ENCODE measurements at places on chromosomes 6 and 20.

GRCh38 chr6:155001482-155001881, 6.4 kb downstream of the TIAM2 start:
- no peak for DNase-seq

DNA sequence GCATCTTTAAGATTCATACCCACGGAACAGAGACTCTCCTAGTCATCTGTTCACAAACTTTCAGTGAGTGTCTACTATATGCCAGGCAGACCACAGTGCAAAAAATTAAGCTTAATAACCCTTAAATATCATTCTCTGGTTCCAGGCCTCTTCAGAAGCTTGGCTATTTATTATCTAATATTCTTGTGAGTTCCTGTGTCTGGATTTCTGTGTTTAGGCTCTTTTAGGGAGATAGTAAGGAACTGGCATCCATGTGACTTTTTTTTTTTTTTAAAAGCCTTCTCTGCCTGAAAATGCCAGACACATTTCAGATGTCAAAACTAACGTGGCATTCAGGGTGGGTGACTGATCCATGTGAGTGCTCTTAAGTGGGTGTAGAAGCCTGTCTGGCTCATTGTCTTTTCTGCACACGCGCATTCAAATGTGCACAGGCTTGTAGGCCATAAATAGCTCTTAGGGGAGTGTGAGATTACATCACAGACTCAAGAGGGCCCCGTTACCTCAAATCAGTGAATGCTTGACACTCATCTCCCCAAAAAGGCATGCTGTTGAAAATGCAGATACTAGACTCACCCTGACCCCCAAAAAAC, 141.9 kb downstream of the GMPR start:
- no peak for DNase-seq

DNA sequence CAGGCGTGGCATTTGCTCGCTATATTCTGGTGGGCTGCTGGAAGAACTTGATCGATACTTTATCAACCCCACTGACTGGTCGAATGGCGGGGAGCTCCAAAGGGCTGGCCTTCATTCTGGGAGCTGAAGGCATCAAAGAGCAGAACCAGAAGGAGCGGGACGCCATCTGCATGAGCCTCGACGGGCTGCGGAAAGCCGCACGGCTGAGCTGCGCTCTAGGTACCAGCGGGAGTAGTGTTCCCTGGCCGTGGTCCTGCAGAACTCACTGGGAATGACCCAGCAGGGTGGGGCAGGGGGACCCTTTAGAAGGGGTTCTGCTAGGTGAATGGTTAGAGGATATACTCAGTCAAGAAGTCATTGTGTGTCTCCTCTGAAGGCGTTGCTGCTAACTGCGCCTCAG, 68.4 kb upstream of the PBOV1 start:
- DNase-seq = no peak

DNA sequence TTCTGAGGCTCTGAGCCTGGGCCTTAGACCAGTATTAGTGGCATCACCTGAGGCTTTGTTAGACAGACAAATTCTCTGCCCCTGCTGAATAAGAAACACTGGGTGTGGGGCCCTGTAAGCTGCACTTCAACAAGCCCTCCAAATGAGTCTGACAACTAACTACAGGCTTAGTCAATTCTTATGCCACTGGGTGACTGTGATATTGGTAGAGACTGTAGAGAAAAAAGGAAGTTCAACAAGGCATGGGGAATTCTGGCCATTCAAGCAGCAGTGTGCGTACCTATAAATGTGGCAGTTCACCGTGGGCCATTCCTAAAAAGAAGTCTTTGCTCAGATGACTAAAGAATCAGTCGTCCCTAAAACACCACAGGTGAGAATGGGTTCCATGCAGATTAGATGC, 82.7 kb downstream of the MDN1 start:
- no peak for DNase-seq

GRCh38 chr20:17896193-17896723, 72.3 kb downstream of the SNX5 start:
- DNase-seq = no peak

GRCh38 chr6:142856624-142857232, 88.2 kb downstream of the HIVEP2 start:
- DNase-seq = no peak

DNA sequence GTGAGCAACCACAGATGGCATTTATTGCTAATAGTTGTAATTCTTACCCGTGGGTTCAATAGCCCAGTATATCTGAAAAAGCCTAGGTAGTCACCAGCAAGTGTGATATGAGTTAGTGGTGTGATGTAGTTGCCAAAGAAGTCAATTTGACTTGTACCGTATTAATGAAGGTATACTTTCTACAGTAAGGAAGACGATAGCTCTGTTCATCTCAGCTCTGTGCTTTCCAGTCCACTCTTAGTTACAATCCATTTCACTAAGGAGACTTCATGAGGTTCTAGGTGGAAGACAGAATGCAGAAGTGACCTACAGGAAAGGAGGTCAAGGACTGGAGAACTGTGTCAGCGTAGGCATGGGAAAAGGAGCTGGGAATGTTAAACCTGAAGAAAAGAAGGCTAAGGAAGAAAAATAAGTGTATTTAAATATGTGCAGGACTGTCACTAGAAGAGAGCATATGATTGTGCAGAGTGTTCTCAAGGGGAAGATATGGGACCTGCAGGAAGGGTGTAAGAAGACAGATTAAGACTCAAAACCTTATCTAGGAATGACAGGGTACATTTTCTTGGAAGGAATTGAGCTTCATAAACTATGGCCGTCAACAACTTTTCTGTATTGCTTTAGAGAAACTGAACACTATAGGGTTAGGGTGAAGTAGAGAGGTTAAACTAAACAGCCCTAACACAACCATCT, 116.9 kb upstream of the SCGN start:
- DNase-seq = no peak

DNA sequence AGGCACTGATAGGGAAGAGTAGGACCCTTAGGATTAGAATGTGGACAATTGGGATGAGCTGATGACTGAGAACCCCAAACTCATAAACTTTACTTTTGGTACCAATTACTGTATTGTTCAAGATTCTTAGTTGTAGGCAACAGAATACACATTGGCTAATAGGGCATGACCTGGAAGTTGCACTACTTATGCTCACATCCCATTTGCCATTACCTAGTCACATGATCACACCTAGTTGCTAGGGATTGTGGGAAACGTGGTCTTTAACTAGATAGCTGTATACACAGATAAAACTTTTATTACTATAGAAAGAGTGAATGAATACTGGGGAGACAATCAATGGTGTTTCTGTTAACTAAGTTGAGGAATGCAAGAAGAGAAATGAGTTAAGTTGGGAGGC, 113.4 kb upstream of the AKIRIN2 start:
- no peak for DNase-seq

DNA sequence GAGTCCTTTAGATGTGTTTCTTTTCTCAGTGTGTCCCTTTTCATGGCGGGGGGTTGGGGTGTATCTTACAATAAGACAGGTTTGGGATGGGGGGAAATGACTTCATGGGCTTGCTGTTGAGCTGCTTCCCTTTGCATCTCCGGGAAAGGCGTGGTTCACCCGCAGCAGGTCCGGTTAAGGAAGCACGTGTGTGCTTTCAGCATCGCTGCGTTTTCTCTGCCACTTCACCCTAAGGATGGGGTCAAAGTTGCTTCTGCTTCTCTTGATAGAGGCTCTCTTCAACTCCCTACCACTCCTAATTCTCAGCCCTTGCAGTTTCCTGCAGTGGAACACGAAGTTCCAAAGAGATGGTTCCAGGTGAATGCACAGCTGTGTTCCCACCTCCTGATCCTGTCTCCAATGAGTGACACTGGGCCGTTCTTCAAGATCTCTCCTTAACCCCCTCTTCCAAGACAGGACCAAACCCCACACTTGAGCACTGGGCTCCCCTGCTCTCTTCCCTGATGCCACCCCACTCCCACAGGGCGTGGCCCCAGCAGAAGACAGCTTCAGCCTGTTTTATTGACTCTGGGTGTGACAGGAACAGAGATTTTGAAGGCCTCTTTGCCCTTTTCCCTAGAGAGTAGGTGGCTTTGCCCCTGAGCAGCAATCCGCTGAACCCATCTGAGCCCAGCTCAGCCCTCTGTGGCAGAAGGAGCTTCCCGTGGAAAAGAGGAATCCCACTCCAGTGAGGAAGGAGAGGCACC, 85.2 kb downstream of the PLEKHG1 start:
- no peak for DNase-seq

DNA sequence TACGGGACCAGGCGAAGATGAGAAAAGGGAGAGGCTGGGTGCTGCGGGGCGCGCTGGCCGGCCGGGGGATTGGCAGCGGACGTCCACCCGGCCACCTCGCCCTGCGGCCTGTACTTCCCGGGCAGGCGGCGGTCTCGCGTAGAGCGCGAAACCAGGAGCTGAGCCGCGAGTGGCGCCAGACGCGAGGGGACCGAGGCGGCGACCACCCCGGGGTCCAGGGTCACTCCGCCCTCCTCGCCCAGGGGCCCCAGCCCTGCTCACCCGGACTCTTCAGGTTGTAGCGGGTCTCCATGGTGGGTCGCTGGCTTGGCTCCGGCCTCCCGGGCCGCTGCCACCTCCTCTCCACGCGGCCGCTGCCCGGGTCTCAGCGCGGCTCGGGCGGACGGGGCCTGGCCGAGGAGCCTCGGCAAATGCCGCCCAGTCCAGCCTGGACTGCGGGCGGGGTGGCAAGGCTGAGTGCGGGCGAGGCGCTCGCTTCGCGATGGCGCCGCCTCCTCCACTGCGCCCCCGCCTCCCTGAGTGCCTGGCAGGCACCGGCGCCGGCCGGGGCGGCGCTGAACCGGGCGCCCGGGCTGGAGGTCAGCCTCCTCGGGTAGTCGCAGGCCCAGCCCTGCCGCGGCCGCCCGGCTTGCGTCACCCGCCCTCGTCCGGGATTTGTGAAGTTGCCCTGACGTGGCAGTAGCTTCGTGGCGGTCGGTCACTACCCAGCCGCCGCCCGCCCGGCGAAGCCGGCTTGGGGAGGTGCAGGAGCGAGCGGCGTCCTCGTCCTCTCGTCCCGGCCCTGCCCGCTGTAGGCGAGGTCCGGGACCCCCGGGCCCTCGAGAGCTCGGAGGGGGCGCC, at the start of gene UBE2J1:
Gene UBE2J1, minus strand, starts transcription at position 445 of the 840 bp plus-strand sequence. Its CDS starts 153 bp downstream, at position 292.
- DNase-seq = no peak

GRCh38 chr6:44301782-44302564, 11.2 kb downstream of the AARS2 start:
- no peak for DNase-seq

GRCh38 chr6:159609652-159610178, 83.3 kb downstream of the SOD2 start:
- no peak for DNase-seq

GRCh38 chr20:37503256-37503927, 17.7 kb upstream of the NNAT start:
- DNase-seq = no peak

DNA sequence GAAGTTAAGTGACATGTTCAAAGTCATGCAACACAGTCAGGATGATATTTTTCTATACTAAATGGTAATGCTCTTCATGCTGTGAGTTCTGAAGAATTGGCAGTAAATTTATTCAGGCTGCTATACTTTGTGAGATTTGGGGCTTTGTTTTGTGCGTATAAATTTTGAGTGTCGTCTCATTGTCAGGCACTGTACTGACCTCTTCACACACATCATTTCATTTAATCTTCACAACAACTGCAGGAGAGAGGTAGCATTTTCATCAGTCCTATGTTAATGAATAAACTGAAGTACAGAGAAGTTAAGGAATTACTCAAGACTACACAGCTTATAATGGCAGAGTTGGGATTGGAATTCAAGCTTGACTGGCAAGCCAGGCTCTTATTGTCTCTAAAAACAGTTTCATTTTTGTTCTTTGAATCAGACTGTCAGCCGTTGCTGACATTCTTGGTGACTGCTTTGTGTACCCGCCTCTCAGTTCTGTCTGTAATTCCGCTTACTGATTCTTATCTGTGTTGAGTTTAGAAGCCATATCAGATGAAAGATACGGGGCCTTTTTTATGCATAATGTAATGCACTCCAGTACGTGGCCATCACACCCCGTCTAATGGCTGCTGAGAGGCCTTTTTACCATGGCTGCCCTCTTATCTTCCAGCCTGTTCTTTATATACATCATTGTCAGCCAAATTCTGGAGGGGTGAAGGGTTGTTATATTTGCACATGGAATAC, 274.9 kb downstream of the UTRN start:
- no peak for DNase-seq

DNA sequence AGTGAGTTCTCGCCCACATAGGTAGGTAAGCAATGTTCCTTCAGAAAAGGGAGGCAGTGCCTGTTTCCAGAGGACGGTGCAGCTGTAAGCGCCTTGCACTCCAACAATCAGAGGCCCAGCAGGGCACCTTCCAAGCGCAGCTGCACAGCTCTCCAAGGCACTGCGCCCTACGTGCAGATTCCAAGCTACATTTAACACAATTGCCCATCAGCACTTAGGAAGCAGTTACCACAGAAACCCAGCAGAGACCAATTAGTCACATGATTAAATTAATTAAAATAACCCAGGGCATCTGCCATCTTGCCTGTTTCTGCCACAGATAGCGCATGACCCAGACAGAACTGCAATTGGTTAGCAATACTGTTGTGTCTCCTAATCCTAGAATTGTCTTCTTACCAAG, 65.5 kb downstream of the SOBP start:
- DNase-seq = no peak

DNA sequence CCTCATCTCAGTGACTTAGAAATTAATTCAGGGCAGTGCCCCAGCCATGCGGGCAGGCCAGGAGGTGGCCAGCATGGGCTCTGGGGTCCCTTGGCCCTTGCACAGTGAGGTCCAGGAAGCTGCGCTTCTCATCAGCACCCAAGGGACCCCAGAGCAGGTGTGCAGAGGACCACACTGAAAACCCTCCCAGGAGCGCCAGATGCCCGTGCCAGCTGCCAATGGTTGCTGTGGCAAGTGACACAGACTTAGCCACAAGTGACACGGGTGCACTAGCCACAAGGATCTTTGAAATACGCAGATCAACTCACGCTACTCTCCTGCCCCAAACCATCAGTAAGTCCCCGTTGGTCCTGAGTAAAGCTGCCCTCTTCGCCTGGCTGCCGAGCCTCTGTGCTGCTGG, 88.1 kb downstream of the ERMARD start:
- DNase-seq = no peak

GRCh38 chr6:83615025-83615999, 93.6 kb downstream of the SNAP91 start:
- DNase-seq = no peak

- DNase-seq = peak; percentile 41
These were observed 8.6 kb upstream of the BTNL2 start for GRCh38 chr6:32415521-32416019.

DNA sequence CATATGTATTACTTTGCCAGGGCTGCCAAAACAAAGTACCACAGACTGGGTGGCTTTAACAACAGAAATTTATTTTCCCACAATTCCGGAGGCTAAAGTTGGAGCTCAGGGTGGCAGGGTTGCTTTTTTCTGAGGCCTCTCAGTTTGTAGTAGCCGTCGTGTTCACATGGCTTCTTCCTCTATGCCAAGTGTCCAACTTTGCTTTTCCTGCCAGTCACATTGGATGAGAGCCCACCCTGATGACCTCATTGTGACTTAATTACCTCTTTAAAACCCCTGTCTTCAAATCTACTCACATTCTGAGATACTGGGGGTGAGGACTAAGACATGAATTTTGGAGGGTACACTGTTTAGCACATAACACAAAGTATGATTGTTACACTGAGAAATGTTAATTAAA, 9.9 kb upstream of the ECT2L start:
- no peak for DNase-seq

Measured in stimulated activated CD4-positive, alpha-beta T cell treated with anti-CD3 and anti-CD28 coated beads, TNF-alpha, amount 100 ng/mL, for 1 hour (primary cell).